ENCODE measurements at places on chromosomes 13 and 19. TPM values are rescaled to one million over a fixed set of nuclear protein-coding genes. Genes with fewer than 3 reads are reported as not detected.

The PCDH8 gene
- total RNA-seq, result not detected

The PABPC3 gene
- under 0.01 TPM for total RNA-seq

The GRIN2D gene
- total RNA-seq, result 0.13 TPM

The OR7D4 gene
- total RNA-seq, result not detected

The MAP4K1 gene
- total RNA-seq, result not detected

The SMIM17 gene
- total RNA-seq, result 0.26 TPM

The CEACAM8 gene
- not detected for total RNA-seq

The IGFL3 gene
- total RNA-seq, result not detected

The SEMA6B gene
- total RNA-seq, result 69.4 TPM

The CGB8 gene
- total RNA-seq, result not detected

The TEX29 gene
- 0.13 TPM for total RNA-seq

The SWSAP1 gene
- total RNA-seq, result 1.1 TPM

The PALM3 gene
- not detected for total RNA-seq

The TEKTIP1 gene
- total RNA-seq, result not detected

The ZNF729 gene
- total RNA-seq, result not detected

The C1QTNF9B gene
- total RNA-seq, result not detected

The S1PR4 gene
- 0.63 TPM for total RNA-seq

The ZNF723 gene
- not detected for total RNA-seq

The OXGR1 gene
- not detected for total RNA-seq

The FCER2 gene
- not detected for total RNA-seq

The CA11 gene
- total RNA-seq, result 4.6 TPM

The CBY2 gene
- not detected for total RNA-seq

The FCAR gene
- total RNA-seq, result not detected

The ZNF555 gene
- 4.4 TPM for total RNA-seq

The LILRB1 gene
- 0.13 TPM for total RNA-seq

The KLK15 gene
- total RNA-seq, result not detected

The FLT3LG gene
- 1.9 TPM for total RNA-seq

The TTC9B gene
- total RNA-seq, result not detected

The SCGB2B2 gene
- total RNA-seq, result 0.13 TPM

The METTL21C gene
- total RNA-seq, result not detected

The KLHL1 gene
- not detected for total RNA-seq
